ENCODE measurements at places on chromosomes 6 and 20.

- DNase-seq, result no peak
Measured at GRCh38 chr6:33013608-33014007, 4.2 kb upstream of the HLA-DOA start.

- no peak for DNase-seq
Measured at GRCh38 chr6:3041606-3042005, 26.7 kb upstream of the RIPK1 start.

GRCh38 chr20:57428324-57429158, 37.3 kb downstream of the RBM38 start:
- DNase-seq, result no peak

DNA sequence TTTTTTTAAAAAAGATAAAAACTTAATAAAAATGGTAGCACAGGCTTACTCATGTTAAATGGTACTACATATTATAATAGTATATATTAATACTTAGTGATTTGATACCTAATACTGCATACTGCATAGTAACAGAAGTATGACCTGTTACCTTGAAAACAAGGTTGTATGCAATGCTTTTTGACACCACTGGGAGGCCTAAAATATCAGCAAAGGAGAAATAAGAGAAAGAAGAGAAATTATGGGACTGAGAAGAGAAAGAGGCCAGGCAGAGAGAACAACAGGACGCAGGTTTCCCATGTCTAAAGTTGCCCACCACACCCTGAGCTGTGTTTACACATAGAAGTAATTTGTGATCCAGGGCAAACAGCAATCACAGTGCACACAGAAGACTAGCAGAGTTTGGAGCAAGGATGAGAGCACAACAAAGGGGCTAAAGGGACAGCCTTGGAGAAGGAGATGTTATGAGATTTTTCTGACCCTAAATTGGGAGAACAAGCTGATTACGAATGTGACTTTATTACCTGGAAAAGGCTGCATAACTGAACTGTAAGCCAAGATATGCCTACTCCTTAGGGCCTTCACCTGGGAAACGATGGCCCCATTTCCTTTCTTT, 73.2 kb downstream of the ROS1 start:
- peak; percentile 13 for DNase-seq

DNA sequence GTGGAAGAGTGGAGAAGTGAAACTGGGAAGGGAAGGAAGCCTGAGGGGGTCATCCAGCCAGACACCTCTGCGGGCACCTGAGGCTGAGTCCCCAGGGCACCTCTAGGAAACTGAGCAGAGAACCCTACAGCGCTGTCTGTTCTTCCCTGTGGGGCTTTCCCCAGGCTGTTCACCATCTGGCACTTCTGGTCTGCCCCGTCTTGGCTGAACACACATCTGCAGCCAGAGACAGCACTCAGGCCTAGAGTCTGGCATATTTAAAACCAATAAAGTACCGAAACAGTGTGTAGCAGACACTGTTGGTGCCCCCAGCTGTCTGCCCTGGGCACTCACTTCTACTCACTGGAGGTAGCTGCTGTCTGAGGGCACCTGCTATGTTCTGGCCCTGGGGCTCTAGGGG, 9.4 kb upstream of the ARFGEF2 start:
- no peak for DNase-seq

DNA sequence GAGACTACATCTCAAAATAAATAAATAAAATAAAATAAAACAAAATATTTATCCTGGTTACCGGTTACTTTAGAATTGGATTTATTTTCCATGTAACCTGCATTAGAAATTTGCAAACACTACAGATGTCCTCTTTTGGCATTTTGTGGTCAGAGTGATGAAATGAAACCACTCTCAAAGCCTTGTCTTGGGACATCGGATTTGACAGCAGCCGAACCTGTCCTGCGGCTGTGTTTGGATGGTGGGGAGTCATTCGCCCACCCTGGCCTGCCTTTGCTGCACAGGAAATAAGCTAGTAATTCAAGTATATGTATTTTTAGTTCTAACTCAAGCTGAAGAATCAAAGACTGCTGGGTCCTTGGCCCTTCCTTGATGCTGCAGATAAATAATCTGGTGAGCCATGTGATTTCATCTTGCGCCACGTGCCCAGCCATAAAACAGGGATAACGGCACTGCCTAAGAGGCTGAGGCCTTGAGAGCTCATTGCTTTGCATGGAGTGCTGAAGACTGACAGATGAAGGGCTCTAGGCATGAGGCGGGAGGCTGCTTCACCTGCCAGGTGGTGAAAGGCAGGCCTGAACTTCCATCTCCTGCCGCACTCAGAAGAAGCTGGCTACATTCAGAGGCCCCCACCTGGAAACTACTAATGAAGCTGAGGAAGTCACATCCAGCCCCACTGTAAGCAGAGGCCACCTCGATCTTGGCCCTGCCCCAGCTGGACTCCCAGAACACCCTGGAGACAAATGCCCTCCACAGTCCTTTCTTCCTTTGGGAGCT, 76.9 kb downstream of the NOL4L start:
- no peak for DNase-seq

- no peak for DNase-seq
Measured at GRCh38 chr20:2701671-2702081, 9.1 kb downstream of the EBF4 start.

GRCh38 chr20:5195655-5196054, 68.8 kb downstream of the CDS2 start:
- DNase-seq, result no peak

- DNase-seq, result no peak
Measured at GRCh38 chr6:6823568-6824224, 235.2 kb downstream of the LY86 start.

GRCh38 chr20:38115205-38115604, 49.9 kb downstream of the TGM2 start:
- DNase-seq, result peak; percentile 31

- DNase-seq, result peak; percentile 8
Measured at GRCh38 chr6:123925350-123925749, 121.7 kb downstream of the NKAIN2 start.
